ENCODE measurements at places on chromosomes 12 and 14.
A peak's percentile ranks its signal among the peaks of the same experiment; 100 is the strongest.

DNA sequence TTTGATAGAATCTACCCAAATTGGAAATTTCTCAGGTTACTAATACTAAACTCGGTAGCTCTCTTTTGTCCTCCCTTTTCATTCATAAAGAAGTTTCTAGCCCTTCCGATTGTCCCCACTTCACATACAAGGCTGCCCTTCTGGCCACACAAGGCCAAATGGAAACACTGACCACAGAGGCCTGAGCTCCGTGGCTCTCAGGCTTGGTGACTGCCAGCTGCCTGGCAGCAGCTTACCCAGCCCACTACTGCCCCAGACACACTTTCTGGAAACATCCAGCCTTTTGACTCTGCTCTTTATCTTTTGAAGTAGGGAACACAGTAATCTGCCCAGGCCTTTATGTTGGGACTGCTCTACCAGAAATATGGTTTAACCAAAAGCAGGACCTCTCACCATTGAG, 167.2 kb downstream of the GCH1 start:
- H3K27ac ChIP-seq, result no peak overlapping the region
- DNase-seq, result no peak
- H3K4me1 ChIP-seq, result peaks cover under 1% of the 10 kb centered on the region
- H3K27me3 ChIP-seq, result no peaks in the 10 kb centered on the region

DNA sequence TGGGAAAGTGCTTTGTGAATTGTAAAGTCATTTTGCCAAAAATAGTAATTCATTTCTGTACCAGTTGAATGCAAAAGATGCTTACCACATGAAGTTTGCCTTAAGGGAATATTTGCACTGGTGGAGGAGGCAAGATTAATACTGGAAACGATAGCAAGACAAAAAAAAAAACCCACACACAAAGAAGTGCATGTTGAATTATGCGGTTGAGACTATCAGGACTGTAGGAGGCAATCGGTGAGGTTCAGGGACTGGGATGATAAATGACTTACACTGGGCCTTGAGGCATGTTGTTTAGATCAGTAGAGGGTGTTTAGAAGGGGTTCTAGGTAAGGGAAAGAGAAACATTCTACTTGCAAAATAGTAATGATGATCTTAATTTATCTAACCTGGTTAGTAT, 142.2 kb upstream of the HMGA2 start:
- no peak overlapping the region for H3K4me3 ChIP-seq
- H3K36me3 ChIP-seq, result no peaks in the 10 kb centered on the region
- H3K27me3 ChIP-seq, result no peaks in the 10 kb centered on the region

GRCh38 chr12:66302827-66303169, 505 bp downstream of the HELB start:
- peak overlapping the region; percentile 87 for H3K4me3 ChIP-seq
- no peak for DNase-seq
- no peaks in the 10 kb centered on the region for H3K27me3 ChIP-seq
- peaks cover 24% of the 10 kb centered on the region for H3K36me3 ChIP-seq

DNA sequence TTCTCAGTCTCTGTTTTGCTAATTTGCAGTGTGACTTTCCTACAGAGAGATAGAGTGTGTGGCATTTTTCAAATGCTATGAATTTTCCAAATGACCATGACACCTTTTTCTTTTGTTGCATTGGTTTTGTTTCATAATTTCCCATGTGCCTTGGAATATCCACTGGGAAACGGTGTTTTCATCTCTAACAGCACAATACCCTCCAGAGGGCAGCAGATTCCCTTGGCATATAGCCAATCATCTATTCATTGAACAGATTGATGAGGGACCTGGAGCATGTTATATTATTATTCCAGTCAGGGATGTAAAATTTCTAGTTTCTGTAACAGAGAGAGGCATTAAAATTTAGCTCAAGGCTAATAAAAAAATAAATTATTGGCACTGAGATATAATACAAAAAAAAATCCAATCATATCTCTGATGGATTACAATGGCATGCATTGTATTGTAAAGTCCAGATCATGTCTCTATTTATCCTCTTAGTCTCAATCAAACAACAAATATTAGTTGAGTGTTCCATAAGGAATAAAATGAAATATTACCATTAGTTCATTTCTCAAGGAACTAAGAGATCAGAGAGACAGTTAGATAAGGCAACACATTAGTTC, 29.6 kb upstream of the NTN4 start:
- no peaks in the 10 kb centered on the region for H3K4me1 ChIP-seq
- no peaks in the 10 kb centered on the region for H3K27me3 ChIP-seq

Measured in CD4-positive, alpha-beta T cell (primary cell).